ENCODE measurements at places on chromosomes 6 and 20.

DNA sequence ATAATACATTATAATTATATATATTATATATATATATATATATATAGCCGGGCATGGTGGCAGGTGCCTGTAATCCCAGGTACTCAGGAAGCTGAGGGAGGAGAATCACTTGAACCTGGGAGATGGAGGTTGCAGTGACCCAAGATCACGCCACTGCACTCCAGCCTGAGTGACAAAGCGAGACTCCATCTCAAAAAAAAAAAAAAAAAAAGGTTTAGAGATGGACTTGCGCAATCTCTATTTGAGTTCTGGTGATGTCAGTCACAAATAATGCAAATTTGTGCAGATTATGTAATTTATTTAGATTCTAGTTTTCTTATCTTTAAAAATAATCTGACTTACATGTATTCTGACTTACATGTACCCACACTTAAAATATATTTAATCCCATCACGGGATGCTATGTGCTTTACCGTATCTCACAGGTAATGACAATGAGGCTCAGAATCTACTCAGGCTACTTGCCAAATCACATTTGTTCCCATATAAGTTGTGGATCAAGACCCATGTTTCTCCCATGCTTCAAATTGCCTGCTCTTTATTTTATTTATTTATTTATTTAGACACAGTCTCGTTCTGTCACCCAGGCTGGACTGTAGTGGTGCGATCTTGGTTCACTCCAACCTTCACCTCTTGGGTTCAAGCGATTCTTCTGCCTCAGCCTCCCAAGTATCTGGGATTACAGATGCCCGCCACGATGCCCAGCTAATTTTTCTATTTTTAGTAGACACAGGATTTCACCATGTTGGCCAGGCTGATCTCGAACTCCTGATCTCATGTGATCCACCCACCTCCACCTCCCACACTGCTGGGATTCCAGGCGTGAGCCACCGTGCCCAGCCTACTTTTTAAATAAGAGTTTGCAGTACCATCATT lies 7.6 kb upstream of the UST start:
- no peak for DNase-seq

DNA sequence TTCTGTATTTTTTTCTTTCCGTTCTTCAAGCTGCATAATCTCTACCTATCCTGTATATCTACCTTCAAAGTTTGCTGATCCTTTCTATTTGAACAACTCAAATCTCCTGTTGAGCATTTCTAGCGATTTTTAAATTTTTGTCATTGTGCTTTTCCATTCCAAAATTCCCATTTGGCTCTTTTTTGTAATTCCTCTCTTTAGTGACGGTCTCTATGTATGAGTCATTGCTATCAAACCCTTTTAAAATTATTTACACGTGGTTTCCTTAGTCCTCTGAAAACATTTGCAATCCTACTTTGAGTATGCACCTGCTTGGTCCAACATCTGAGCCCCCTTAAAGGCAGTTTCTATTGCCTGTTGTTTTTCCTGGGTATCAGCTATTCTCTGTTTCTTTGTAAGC lies 100.5 kb upstream of the FOXC1 start:
- no peak for DNase-seq

DNA sequence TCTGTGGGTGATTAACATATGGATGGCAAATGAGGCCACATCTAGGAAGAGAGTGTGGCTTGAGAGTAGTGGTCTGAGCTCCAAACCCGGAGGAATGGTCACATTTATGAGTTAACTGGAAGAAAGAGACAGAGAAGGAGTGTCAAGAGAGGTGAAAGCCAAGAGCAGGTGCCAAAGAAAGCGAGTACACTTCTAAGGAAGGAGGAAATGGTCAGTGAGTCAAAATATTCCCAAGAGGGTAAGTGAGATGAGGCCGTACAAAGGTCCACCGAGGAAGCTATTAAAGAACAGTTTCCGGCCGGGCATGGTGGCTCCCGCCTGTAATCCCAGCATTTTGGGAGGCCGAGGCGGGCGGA lies 104.5 kb upstream of the RNF24 start:
- no peak for DNase-seq

DNA sequence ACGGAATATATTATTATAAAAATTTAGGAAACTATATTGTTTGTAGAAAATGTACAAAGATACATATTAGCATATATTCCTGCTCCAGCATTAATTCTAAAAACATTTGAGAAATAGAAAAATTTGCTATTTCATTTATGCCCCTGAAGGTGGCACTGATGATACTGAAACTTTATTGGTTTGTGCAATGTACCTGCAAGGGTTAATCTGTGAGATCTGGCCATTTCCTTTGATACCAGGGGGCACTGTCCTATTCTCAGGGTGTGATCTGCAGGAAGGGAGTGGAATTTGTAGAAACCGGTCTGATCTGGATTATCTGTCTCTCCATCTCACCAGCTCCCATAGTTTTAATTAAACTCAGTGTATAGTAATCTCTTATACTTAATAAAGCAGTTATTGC lies 625.1 kb upstream of the IMPG1 start:
- DNase-seq: no peak

- no peak for DNase-seq
Measured at GRCh38 chr6:169534039-169534421, 167.8 kb downstream of the WDR27 start.

GRCh38 chr6:13579911-13580310 lies 5.5 kb downstream of the SIRT5 start:
- DNase-seq: no peak

DNA sequence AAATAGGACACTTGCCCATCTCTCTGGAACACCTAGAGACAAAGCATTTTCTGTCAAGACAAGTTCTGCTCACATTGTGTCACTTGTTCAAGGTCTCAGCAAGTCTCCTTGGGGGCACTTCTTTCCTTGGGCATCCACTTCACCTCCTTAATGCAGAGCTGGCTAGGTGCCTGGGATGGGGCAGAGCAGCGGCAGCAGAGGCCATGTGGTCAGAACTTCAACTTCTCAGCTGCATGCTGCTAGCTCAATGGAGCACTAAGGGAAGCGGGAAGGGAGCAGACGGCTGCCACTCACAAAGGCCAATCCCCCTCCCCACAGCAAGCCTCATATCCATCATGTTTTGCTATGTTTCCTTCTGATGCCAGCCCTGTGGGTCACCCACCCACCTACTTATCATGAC lies 31.5 kb downstream of the NEDD9 start:
- no peak for DNase-seq

- no peak for DNase-seq
Measured at GRCh38 chr20:1322511-1323245, 6.3 kb downstream of the SDCBP2 start.

DNA sequence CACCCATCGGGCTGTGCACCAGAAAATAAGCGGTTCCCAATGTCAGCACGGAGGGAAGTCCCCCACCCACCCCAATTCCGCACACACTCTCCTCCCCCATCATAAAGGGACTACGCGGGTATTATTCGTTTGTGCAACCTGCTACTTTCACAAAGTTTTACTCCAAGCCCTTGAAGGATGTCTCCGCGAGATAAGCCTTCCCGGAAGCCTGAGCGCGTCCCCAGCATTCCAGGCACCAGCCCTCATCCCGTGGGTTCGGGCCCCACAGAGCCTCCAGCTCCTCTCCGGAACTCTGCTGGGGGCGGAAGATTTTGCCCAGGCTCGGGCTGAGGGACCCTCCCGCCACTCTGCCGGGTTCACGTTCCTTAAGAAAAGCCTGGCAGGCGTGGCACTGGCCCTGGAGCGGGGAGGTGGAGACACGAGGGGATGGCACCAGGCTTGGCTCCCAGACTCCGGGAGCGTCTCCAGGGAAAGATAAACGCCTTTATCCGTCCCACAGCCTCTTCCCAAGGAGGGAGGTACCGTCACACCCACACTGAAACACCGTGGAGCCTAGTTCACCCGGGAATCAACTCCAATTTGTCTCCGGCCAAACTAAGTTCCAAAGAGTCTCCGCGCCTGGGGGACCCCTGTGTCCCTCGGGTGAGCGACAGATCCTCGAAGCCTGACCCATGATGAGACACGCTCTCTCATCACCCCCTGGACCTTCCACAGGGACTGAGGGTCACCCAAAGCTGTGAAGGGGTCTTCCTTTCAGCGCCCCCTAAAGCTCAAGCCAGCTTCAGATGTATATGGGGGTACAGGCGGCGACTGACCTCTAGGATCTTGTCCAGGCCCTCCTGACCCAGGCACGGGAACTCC lies 934 bp downstream of the KCNK5 start:
- peak; percentile 59 for DNase-seq

- no peak for DNase-seq
Measured at GRCh38 chr6:57064809-57065208, 18.3 kb downstream of the KIAA1586 start.

Measured in activated CD4-positive, alpha-beta T cell treated with anti-CD3 and anti-CD28 coated beads for 4 hours (primary cell).